ENCODE measurements at places on chromosomes 5 and 9.

GRCh38 chr9:98929071-98929470 is 14.6 kb upstream of the COL15A1 start:
- DNase-seq = no peak

GRCh38 chr9:89046832-89047231 is 55.6 kb downstream of the S1PR3 start:
- DNase-seq = no peak

DNA sequence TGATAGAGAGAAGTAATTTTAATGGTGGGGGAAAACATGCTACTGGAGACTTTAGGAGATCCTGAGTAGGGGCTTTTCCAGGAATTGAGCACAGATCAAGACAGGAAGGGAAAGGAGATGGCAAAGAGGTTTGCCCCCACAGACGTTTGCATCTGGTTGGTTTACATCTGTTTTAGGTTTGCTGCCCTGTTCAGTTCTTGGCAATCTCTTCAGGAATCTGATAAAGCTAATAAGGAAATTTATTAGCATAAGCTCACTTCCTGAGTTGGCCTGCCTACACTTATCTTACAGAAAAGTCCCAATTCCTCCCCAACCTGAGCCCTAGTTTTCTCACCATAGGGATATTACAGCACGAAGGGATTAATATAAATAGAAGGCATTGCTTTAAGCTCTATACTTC is 3.4 kb upstream of the CFAP95 start:
- DNase-seq = no peak

DNA sequence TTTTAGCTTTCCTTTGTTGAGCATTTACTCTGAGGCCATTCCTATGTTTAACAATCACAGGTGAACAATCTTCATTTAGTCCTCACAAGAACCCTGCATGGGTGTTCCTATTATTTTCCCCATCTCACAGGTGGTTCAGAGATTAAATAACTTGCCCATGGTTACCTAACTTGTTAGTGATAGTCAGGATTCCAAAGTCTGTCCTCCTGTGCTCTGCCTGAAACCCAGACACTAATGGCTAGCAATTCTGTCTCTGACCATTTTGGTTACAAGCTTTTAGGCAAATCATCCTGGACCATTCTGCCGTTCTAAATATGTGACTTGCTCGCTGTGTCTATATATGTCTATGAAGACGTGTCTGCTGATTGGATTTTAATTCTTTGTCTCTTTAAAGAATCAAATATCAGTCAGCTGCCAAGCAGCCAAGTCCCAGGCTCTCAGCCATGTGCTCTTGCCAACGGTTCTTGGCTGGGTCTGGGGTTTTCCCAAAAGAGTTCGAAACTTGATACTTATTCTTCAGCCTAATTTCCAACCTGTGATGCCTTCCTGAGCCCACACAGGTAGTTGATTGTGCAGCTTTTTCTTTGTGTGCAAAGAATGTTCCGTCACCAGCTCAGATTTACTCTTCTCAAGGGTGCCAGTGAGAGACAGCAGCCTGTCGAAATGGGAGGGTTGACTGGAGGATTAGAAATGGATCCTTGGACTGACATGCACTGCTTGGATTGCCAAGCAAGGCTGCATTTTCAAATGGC is 121.7 kb downstream of the NREP start:
- DNase-seq = no peak

DNA sequence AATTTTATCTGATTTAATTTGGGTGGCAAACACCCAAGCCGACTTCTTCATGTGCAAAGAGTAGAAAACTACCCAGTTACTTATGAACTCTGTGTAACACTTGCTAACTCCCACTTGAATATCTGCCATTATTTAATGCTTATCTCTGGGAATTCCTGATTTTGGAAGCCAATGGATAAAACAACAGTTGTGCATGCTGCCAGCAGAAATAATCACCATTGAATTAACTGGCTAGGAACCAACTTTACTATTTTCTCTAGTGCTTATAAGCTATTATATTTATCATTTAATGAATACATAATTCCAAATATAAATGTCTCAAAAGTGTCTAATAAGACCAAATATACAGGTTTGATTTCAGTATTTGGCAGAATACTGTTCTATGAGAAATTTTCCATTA is 85.7 kb downstream of the IZUMO3 start:
- no peak for DNase-seq

Data from activated effector memory CD4-positive, alpha-beta T cell treated with anti-CD3 and anti-CD28 coated beads, Interleukin-2, amount 50 U/mL, for 16 hours (primary cell).